ENCODE measurements at places on chromosomes 2 and 18.

DNA sequence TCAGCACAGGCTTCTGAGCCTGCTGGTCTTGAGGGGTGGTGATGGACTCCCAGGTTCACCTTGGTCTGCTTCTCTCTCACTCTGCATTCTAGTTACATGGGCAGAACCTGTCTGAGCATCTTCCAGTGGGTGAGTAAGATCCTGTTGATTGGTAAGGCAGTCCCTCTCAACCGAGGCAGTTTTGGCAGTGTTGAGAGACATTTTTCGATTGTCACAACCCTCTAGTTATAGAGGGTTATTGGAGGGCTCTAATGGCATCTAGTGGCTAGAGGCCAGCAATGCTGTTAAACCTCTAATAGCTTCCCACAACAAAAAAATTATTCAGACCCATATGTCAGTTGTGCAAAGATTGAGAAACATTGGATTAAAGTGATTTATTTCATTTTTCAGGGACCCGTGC is 9.3 kb upstream of the MGAT5 start:
- DNase-seq, result no peak

- no peak for DNase-seq
Measured at GRCh38 chr2:62215306-62216064, 19.6 kb downstream of the B3GNT2 start.

DNA sequence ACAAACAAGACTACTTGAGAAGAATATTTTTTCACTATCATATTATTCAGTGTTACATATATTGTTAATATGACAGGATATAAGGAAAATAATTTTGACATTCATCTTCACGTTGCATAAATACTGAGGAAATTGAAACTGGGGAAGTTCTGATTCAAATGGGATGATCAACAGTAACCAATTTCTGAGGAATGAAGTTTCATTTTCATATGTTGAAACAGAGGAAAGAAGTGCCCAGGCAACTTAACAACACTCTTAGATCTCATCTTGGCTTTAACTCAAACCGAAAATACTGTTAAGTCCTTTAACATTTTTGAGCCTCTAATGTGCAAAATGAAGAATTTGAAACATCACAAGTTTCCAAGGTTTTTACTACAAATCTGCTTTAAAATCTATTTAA is 612.2 kb upstream of the VRK2 start:
- no peak for DNase-seq

DNA sequence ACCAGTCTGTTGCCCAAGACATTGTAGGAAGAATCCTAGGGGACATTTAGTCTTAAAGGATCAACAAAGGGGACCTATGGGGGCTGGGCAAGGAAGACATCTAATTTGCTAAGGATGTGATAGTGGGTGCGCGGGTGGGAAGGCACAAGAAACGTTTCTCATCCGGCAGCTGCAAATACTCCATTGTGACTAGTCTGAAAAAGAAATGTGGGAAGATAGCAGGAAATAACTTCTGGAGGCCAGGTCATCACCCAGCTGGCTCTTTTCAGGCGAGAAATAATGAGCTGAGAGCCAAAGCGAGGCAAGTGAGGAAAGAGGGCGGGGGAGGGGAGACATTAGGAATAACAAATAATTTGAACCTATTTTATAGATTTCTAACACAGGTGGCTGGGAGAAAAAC is 70.3 kb upstream of the NCK2 start:
- DNase-seq, result no peak

DNA sequence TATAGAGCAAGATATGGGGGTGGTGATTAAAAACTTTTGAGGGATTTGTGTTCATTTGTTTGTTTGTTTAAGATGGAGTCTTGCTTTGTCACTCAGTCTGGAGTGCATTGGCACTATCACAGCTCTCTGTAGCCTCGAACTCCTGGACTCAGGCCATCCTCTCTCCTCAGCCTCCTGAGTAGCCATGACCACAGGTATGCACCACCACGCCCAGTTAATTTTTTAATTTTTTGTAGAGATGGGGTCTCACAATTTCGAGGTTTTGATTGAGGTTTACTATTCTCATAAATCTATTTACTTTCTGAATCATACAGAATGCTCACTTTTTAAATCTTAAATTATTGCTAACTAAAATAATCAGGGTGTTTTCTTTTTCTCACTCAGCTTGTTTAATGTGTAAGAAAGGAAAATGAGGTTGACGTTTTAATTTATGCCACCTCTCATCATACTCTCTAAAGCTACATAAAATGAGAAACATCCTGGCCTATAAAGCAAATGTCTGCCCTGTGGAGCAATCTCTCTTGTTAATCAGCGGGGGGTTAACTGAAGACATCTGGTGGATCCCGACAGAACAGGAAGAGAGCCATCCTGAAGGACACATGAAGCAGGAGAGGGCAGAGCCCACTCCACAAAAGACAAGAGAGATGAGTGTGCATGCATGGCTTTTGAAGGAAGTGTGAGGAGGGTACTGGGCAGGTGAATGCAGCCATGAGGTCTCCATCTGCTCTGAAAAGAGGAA is 589.1 kb upstream of the SLC8A1 start:
- DNase-seq, result no peak

- DNase-seq, result no peak
Measured at GRCh38 chr2:204203704-204204103, 267.1 kb downstream of the ICOS start.

- no peak for DNase-seq
Measured at GRCh38 chr2:128727914-128728313, 409.2 kb upstream of the HS6ST1 start.

- DNase-seq, result no peak
Measured at GRCh38 chr2:58180635-58181034, 60.5 kb downstream of the FANCL start.

- no peak for DNase-seq
Measured at GRCh38 chr2:220202066-220202465, 574.6 kb downstream of the SLC4A3 start.

- no peak for DNase-seq
Measured at GRCh38 chr2:200477667-200478131, 32.2 kb downstream of the KCTD18 start.

DNA sequence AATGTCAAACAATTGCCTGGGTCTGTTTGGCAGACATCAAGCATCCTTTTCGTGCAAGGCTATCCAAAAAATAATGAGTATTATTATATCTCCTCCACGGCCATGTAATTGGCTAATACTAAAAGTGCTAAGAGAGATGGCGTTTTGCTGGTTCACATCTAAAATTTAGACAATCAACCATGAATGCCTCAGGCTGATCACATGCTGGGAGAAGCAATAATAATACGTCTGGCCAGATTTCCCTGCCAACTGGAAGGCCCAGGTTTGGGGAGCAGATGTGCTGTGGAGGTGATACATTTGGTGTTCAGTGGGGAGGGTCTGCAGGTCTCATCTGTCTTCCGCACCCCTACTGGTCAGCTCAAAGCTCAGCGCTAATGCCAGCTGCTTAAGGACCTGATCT is 60.3 kb upstream of the CREB1 start:
- no peak for DNase-seq

DNA sequence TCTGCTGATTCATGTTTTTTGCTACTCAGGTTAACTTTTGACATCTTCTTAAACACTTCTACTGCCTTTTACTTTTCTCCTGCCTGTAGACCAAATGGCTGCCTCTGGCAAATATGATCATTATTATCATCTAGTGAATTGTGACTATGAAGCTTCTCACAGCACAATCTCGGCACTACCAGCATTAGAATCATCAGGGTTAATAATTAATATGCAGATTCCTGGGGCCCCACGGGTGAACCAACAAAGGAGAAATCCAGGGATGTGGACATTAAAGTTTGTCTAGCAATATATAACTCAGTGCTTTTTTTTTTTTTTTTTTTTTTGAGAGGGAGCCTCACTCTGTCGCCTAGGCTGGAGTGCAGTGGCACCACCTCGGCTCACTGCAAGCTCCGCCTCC is 136.1 kb downstream of the SPOPL start:
- no peak for DNase-seq

GRCh38 chr2:68971591-68972231 is 2.7 kb upstream of the GKN1 start:
- DNase-seq, result no peak

GRCh38 chr18:70047931-70048603 is 100.4 kb upstream of the CD226 start:
- no peak for DNase-seq

- no peak for DNase-seq
Measured at GRCh38 chr18:45387229-45387628, 228.0 kb upstream of the SLC14A2 start.

DNA sequence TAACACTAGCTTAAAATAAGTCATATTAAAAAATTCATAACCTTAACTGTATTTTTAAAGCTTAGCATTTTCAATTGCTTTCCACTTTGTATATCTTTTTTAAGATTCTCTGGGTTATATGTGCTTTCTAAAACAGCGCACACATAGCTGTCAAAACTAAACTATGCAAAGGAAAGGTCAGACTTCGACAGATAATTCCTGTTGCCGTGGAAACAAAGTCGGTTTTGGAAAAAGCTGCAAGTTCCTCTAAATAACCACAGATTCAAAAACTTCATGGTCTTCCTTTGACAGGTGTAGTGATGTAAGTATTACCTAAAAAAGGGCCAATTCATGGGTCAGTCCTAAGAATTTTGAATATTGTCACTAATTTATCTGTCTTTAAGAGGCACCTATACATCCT is 249.6 kb upstream of the TFPI start:
- no peak for DNase-seq

DNA sequence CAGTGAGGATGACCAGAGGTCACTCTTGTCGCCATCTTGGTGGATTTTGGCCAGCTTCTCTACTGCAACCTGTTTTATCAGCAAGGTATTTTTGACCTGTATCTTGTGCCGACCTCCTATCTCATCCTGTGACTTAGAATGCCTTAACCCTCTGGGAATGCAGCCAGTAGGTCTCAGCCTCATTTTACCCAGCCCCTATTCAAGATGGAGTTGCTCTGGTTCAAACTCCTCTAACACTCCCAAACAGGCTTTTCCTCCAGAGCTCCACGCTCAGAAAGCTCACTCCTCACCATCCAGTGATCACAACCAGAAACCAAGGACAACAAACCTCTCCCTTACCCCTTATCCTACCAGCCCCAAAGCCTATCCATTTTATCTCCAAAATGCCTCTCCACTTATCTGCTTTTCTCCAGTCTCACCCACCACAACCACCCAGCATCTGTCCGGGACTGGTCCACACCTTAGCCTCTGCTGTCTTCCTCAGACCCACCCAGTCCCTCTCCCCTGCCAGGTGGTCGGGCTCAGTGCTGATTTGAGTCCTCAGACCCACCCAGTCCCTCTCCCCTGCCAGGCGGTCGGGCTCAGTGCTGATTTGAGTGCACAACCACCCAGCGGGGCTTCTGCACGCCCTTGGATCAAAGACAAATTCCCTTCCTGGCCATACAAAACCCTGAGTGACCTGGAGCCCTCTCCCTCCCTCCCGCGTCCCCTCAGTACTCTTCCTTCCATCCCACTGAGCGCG is 11.7 kb upstream of the SMAD7 start:
- no peak for DNase-seq

DNA sequence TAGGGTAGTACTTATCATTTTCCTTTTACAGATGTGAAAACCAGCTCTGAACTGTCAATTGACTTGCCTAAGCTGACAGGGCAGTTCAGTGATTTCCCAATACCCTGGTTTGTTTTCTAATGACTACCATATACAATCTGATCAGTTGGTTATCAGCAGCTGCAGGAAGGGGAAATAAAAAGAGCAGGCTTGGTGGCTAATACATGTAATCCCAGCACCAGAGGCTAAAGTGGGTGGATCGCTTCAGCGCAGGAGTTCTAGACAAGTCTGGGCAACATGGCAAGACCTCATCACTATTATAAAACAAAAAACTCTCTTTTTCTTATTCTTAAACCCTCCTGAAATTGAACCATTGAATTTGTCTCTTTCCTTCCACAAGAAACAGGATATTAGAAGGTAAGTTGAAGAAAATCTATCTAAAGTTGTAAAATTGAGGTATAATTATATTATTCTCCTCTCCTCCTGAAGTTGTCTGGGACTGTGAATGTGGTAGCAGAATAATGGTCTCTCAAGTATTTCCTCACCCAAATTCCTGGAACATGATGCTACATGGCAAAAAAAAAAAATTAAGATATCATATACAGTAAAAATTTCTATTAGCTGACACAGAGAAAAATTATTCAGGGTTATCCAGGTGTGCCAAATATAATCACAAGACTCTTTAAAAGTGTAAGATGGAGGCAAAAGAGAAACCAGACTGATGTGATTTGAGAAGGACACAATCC is 1441.6 kb downstream of the SUCLG1 start:
- DNase-seq, result no peak

GRCh38 chr2:9631878-9632700 is 1.3 kb upstream of the YWHAQ start:
- DNase-seq, result no peak

GRCh38 chr2:191441496-191442214 is 196.5 kb downstream of the MYO1B start:
- no peak for DNase-seq

GRCh38 chr2:226865710-226866109 is 29.9 kb downstream of the RHBDD1 start:
- no peak for DNase-seq

All from stimulated activated CD4-positive, alpha-beta T cell treated with anti-CD3 and anti-CD28 coated beads, Interleukin-4, amount 100 ng/mL, for 1 hour (primary cell).